CD4-positive, CD25-positive, alpha-beta regulatory T cell (primary cell): ENCODE measurements at places on chromosomes 12 and 14. TPM values are rescaled to one million over a fixed set of nuclear protein-coding genes. Genes with fewer than 3 reads are reported as not detected.

- no peak for DNase-seq
Observed at GRCh38 chr12:118704527-118705241, 276.7 kb upstream of the SRRM4 start.

- DNase-seq = no peak
Observed at GRCh38 chr14:29528889-29529288, 398.8 kb downstream of the PRKD1 start.

GRCh38 chr14:69356903-69357543 lies 41.1 kb downstream of the ERH start:
- no peak for DNase-seq

GRCh38 chr14:104739546-104740516 lies 13.1 kb upstream of the SIVA1 start:
- DNase-seq = no peak

GRCh38 chr14:55814064-55814463 lies 234.1 kb downstream of the KTN1 start:
- no peak for DNase-seq

DNA sequence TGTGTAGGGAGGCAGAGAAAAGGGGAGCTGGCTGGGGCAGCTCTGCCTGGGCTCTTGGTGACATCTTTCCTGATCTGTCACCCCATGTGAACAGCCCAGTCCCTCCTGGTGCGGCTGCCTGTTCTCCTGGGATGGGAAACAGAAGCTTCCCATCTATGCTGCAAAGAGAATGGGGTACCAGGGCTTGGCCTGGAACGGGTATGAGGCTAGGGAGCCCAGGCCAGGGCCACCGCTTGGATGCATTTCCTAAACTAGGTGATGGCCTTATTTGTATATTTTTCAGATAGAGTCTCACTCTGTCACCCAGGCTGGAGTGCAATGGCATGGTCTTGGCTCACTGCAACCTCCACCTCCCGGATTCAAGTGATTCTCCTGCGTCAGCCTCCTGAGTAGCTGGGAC lies 48.6 kb upstream of the PRMT8 start:
- no peak for DNase-seq

- DNase-seq = no peak
Observed at GRCh38 chr14:33592297-33592696, 358.6 kb downstream of the EGLN3 start.

PKP2 gene
- total RNA-seq = 0.69 TPM

- DNase-seq = no peak
Observed at GRCh38 chr14:72771561-72771960, 122.3 kb downstream of the DPF3 start.

DNA sequence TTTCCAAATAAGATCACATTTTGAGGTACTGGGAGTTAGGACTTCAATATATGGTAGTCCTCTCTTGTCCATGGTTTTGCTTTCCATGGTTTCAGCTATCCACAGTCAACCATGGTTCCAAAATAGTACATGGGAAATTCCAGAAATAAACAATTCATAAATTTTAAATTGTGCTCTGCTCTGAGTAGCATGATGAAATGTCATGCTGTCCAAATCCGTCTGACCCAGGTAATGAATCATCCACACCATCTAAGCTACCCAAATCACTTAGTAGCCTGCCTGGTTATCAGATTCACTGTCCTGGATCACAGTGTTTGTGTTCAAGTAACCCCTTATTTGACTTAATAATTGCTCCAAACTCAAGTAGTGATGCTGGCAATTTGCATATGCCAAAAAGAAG lies 197.9 kb downstream of the TMTC3 start:
- DNase-seq = no peak

DNA sequence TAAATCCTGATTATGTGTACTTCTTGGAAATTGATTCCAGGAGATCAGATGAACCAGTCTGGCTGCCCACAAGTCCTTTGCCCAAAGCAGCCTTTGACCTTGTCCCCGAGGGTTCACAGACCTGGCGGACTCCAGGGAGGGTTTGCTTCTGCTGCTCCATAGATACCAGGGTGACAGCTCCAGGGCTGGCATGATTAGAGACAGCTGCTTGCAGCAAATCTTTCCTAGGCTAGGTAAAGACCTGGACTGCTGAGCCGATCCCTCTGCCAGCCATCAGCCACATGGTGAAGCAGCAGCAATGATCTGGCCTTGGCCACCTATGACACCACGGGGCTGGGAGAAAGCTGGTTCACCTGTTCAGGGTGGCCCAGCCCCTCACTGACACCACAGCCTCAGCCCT lies 10.1 kb upstream of the TBX5 start:
- no peak for DNase-seq

DNA sequence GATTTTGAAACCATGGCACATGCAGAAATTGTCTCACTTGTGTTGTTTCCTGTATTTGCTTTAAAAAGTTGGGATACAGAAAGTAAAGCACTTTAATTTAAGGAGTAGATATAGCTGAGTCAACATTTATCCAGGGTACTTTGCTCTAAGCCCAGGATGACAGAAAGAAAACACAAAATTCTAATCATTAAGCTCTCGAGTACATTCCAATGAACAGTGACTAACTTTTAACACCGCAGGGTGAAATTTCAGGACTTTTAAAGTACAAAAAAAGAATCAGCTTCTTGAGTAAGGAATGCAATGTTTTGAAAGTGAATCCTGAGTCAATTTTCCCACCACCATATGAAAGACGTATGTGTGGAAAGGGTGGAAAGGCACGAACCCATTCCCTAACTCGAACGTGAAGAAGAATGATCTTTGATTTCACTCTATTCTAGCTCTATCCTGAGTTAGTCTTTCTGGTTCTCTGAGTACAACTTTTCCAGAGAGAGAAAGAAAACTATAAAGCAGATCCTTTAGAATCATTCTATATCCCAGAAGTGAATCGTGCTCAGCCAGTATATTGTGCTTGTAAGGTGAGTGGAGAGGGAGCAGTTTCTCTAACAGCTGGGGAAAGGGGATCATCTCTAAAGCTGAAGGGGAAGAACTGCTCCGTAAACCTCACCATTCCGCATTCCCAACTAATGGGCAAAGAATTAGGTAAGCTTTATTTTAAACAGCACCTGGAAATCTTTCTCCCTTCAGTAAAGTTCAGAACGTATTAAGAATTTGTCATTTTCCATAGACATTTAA lies 779.0 kb upstream of the FLRT2 start:
- DNase-seq = no peak

GRCh38 chr14:76306131-76306530 lies 69.8 kb upstream of the ESRRB start:
- DNase-seq = no peak

GRCh38 chr14:55628426-55628825 lies 48.4 kb downstream of the KTN1 start:
- DNase-seq = no peak

DAO gene
- not detected for total RNA-seq

ACAD10 gene
- 27.6 TPM for total RNA-seq

KDM5A gene
- 142 TPM for total RNA-seq

DNA sequence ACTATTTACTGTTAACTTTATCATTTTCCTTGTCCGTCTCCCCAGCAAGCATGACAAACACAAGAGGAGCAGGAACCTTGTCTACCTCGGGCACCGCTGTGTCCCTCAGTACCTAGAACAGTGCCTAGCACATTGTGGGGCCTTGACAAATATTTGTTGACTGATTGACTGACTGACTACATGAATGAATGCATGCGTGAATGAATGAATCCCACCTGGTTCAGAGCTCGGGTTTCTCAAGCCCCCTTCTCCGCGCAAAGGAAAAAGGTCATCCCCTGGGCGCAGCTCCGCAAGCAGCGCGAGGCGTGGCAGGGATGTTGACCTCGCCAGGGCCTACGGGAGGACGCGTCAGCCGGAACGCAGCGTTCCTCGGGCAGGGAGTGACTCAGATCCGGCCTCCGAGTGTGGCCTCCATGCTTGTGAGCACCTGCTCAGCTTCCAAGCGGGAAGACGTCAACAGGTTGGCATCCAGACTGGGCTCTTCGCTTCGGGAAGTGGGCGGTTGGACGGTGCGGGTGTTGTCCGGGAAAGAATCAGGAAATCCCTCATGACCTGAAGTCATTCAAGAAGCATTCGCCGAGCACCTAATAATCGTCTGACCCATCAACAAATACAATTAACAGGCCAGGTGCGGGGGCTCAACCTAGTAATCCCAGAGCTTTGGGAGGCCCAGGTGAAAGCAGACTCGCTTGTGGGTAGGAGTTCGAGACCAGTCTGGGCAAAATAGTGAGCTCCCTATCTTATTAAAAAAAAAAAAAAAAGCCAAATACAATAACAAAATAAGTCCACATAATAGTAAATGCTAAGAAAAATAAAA lies 13.9 kb upstream of the UBC start:
- DNase-seq = no peak

RNASE7 gene
- total RNA-seq = not detected
